ENCODE measurements at places on chromosomes 13 and 19.
A peak's percentile ranks its signal among the peaks of the same experiment; 100 is the strongest.

GRCh38 chr13:34767778-34768177, 174.3 kb upstream of the NBEA start:
- no peak for DNase-seq

- DNase-seq: no peak
These were observed 75.3 kb upstream of the CLDN10 start for GRCh38 chr13:95477187-95477586.

DNA sequence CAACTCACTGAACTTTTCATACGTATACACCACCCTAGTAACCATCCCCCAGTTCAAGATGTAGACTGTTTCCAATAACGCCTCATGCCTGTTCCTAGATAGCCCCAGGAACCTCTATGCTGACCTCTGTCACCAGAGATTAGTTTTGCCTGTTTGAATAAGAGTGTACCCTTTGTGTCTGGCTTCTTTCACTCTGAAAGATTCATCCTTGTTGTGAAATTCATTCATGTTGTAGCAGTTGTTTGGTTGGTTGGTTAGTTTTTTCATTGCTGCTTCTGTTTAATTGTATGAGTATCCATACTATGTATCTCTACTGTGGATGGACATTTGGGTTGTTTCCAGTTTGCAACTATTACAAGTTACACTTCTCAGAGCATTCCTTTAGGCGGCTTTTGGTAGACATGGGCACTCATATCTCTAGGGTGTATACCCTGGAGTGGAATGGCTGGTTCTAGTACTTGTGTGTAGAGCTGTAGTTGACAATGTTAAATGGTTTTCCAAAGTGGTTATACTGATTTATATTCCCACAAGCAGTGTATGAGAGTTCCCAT, 1.6 kb downstream of the RNASEH2B start:
- DNase-seq: peak; percentile 33

GRCh38 chr19:52101866-52102562, 6.4 kb upstream of the ZNF841 start:
- DNase-seq: no peak

GRCh38 chr19:46426035-46426505, 2.7 kb downstream of the PNMA8C start:
- DNase-seq: no peak

DNA sequence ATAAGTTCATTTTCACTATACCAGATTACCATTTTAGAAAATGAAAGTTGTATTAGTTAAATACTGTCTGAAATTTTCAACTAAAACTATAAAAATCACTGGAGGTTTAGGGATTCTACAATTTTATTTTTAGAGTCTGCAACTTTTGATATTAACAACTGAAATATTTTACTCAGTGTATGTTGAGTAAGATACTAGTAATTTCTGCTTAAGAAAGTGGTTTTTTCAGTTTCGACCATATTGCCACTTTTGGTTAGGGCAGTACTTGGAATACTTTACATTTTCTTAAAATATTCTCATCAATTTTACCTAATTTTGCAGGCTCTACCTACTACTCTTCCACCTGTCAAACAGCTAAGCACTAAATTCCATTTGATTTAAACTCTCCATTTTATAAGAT, 59.6 kb downstream of the KCNRG start:
- no peak for DNase-seq

DNA sequence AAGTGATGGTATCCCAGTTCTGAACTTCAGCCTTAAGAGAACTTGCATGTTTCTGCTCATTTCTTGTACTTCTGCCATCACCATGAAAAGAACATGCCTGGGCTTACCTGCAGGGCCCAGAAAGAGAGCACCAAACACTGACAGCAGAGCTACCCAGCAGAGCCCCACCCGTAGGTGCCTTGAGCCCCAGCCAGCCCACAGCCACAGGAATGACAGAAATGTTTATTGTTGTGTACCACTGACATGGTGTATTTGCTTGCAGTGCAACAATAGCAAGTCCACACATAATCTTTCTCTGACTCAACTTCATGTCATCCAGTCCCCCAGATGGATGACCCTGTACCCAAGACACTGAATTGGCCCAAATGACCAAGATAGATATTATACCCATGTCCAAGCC, 195.2 kb downstream of the TSHZ3 start:
- no peak for DNase-seq

DNA sequence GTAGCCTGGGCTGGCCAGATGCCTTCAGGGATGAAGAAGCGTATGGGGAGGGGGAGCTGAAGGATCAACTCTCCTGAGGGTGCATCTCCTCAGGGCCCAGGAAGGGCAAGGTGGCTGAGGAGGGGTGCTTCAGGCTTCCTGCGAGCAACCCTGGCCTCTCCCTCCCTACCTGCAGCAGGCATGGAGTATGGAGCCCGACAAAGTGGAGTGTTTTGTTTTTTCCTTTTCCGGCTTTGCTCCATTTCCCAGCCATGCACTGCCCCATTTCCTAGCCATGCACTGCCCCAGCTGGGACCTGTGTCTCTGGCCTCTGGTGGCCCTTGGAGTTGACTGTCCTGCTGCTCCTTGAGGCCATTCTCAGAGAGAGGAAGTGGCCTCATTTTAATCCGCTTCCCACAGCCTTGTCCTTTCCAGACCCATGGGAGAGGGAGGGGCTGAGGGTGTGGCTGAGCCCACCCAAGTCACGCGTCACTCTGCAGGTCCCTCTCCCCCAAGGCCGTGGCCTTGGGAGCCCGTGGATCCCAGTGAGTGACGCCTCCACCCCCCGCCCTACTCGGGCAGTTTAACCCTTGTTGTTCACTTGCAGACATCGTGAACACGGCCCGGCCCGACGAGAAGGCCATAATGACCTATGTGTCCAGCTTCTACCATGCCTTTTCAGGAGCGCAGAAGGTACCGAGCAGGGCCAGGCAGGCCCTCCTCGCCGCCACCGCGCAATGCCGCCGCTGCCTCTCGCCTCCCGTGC, 34.4 kb downstream of the CAPN12 start:
- no peak for DNase-seq

DNA sequence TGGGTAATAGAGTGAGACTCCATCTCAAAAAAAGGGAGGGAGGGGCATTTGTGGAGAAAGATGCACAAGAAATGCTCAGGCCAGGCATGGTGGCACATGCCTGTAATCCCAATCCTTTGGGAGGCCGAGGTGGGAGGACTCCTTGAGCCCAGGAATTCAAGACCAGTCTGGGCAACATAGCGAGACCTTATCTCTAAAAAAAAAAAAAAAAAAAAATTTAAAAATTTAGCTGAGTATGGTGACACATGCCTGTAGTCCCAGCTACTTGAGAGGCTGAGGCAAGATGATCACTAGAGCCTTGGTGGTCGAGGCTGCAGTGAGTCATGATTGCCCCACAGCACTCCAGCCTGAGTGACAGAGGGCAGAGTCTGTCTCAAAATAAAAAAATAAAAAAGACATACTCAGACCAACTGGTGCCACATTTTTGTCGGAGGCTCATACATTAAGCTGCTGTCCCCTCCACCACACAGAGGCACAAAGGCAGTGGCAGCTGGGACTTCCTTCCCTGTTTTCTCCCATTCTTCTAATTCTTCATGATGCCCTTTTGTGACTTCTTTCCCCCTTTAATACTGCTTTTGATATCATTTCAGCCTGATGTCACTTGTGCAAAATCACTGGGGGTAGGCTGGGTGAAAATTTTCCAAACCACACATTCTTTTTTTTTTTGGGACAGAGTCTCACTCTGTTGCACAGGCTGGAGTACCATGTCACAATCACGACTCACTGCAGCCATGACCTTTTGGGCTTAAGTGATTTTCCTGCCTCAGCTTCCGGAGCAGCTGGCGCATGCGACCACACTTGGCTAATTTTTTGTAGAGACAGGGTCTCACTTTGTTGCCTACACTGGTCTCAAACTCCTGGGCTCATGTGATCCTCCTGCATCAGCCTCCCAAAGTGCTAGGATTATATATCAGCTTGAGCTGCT, 26.8 kb upstream of the CXCL17 start:
- DNase-seq: peak; percentile 62

DNA sequence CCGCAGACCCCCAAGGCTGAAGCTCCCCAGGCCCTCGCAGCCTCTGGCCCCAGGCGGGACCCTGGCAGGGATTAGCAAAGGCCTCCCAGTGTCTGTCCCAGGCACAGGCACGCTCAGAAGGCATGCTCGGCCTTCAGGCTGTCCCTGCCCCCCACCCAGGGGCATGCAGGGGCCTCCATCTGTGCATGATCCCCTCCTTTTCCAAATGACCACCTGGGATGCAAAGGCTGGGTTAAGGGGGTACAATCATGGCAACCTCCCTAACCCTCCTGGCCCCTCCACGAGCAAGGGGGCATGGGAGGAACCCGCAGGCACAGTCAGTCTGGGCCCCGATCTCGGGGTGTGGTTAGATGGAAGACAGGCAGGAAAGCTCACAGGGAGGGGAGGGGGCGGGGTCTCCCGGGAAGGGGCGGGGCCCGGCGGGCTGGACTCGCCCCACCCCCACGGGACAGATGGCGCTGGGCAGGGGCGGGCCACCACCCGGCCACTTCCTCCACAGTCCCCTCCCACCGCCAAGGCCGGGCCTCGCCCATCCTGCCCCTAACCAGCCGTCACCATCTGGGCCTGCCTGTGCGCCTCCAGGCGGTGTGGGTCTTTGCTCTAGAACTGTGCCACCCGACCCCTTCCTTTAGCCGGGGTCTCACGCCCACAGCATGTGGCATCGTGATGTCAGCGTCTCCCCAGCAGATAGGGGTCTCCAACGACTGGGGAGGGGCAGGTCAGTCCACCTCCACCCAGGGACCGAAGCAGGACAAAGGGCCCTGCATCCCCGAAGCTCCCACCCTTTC, 7.0 kb upstream of the REXO1 start:
- DNase-seq: peak; percentile 93

- no peak for DNase-seq
These were observed 276.1 kb downstream of the NALCN start for GRCh38 chr13:101140087-101140770.

DNA sequence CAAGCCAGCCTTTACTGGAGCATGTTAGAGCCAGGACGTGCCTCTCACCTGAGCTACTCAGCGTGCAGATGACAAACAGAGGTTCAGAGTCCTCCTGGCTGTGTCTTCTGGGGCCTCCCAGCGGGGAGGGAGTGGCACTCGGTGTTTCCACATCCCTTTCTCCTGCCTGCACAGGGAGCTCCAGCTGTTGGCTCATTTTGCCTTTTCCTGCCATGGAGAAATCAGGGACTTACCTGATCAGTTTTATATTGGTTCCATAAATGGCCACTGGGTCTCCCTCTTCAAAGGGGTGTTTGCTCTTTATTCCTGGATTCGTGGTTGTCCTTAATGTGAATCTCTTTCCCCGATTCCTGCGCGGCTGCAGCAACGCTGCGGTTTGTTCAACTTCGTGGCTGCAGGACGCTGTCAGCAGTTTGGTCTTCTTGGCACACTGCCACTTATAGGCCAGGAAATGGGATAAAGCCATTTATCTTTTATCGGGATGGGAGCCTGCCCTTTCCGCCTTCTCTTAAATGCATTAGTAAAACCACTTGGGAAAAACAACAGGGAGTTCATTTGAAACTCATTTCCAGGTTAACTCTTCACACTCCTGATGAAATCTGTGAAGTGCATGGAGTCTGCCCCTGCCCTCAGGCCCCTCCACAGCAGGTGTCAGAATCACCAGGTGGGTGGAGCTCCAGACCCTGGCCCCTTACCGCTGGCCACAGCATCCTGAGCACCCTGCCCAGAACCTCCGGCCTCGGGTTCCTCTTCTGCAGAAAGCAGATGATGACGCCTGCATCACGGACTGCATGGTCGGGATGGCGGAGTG, 39.8 kb upstream of the MCF2L start:
- peak; percentile 24 for DNase-seq

DNA sequence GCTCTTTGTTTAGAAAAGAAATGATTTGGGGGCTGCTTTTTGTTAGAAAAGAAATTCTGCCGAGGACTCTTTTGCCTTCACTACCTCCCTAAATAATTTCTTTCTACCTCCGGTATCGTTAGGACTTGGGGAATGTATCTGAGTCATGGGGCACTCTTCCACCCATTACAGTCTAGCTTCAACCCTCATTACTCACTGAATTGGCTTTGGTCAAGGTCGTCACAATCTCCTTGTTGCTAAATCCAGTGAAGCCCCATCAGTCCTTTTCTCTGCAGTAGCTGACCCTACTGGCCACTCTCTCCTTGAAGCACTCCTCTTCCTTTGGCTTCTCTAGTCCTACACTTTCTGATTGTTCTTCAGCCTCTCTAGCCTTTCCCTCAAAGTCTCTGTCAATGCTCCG, 34.0 kb downstream of the WDR87 start:
- DNase-seq: no peak

GRCh38 chr13:32423592-32423991, 4.3 kb downstream of the N4BP2L1 start:
- DNase-seq: no peak

DNA sequence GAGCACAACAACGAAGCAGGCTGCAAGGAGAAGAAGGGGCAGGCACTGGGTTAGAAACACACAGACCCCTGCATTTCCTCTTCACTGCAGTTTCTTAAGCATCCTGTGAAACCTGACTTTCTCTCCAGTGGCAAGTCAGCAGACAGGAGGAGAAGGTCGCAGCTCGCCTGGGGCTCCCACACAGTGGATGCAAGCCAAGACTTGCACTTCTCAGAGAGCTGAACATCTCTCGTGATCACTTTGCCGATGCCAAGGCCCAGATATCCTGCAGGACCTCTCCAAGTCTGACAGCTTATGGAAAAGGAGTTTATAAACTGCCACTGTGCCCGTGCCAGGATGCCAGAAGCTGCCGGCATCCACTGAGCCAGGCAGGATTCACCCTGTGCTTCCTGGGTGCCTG, 18.4 kb downstream of the TMEM272 start:
- DNase-seq: no peak

GRCh38 chr13:29858231-29858630, 7.8 kb upstream of the UBL3 start:
- no peak for DNase-seq

- no peak for DNase-seq
These were observed 114.0 kb upstream of the KL start for GRCh38 chr13:32902029-32902780.
